ENCODE measurements at places on chromosomes 7 and 10.

- no peak for DNase-seq
These were observed 746 bp upstream of the MRPS16 start for GRCh38 chr10:73253225-73253555.

- DNase-seq: no peak
These were observed 19.4 kb downstream of the PFKFB3 start for GRCh38 chr10:6221971-6222751.

- no peak for DNase-seq
These were observed 141.3 kb upstream of the AGK start for GRCh38 chr7:141409801-141410329.

DNA sequence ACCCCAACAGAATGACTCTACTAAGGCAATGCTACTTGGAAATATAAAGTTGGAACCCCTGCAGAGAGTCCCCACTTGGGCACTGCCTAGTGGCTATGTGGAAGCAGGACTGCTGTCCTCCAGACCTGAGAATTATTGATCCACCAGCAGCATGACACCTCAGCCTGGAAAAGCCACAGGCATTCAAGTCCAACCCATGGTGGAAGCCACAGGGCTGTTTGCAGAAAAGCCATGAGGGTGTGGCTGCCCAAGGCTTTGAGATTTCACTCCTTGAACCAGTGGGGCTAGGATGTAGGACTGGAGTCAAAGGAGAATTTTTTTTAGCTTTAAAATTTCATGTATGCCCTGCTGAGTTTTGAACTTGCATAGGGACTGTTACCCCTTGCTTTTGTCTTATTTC lies 13.6 kb upstream of the GHRHR start:
- no peak for DNase-seq

DNA sequence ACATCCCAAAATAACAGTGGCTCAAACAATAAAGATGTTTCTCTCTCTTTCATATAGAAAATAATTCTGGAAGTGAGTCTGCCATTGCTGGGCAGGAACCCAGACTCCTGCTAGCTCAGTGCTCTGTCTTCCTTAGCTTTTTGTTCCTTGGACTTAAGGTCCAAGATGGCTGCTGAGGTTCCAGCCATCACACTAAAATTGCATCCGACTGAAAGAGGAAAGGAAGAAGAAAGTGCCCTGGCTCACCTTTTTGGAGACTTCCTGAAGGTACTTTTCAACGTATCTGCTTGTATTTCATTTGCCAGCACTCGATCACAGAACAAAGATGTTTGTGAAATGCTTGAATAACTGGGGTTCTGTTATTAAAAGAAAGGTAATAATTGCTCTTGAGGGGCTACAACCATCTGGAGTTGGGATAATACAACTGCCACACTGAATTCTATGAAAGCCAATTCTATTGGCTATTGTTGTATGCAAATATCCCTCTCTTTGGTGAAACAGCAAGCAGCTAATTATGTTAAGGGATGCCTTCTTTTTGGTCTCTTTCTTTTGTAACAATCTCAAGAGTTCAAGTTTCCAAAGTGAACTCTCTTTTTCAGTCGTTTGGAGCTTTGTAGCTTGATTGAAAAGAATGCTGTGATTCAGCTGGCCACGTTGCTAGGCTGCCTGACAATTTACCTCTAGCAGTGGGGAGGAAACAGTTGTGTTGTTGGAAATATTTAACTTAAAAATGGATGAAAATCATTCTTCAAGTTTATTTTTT lies 83.9 kb downstream of the BAMBI start:
- DNase-seq: no peak

- no peak for DNase-seq
These were observed 110.0 kb downstream of the SPAG6 start for GRCh38 chr10:22455068-22455857.

GRCh38 chr10:132862485-132863420 lies 76.8 kb upstream of the NKX6-2 start:
- DNase-seq: no peak
